Breast epithelium (tissue), 4 donors: ENCODE measurements at places on chromosomes 3 and 15.

DNA sequence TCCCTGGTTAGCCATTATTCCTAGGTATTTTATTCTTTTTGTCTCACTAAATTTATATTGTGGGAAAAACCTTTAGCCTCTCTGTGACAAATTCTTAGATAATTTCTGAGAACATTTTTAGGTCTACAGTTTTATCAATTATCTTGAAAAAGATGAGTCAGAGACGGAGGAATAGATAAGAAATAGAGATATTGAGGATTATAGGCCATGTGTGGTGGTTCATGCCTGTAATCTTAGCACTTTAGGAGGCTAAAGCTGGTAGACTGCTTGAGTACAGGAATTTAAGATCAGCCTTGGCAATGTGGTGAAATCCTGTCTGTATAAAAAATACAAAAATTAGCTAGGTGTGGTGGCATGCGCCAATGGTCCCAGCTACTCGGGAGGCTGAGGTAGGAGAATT, 960.2 kb downstream of the SQOR start:
- no peak for DNase-seq
- no peak overlapping the region for H3K27ac ChIP-seq
- H3K4me3 ChIP-seq: no peak overlapping the region

GRCh38 chr15:41735046-41735445, 39.2 kb upstream of the MAPKBP1 start:
- no peak overlapping the region for H3K27ac ChIP-seq
- no peak overlapping the region for H3K4me3 ChIP-seq
- no peak for DNase-seq
- H3K36me3 ChIP-seq: peaks cover 7% of the 10 kb centered on the region
- H3K27me3 ChIP-seq: no peaks in the 10 kb centered on the region
- no peaks in the 10 kb centered on the region for H3K4me1 ChIP-seq

GRCh38 chr3:141949399-141949798, 73.0 kb downstream of the ATP1B3 start:
- H3K36me3 ChIP-seq: no peaks in the 10 kb centered on the region
- no peaks in the 10 kb centered on the region for H3K4me1 ChIP-seq
- no peak overlapping the region for H3K27ac ChIP-seq
- no peak overlapping the region for H3K4me3 ChIP-seq
- H3K27me3 ChIP-seq: no peaks in the 10 kb centered on the region

GRCh38 chr3:134918441-134918840, 123.4 kb downstream of the EPHB1 start:
- DNase-seq: no peak
- H3K27ac ChIP-seq: no peak overlapping the region
- H3K4me1 ChIP-seq: no peaks in the 10 kb centered on the region
- H3K36me3 ChIP-seq: no peaks in the 10 kb centered on the region
- H3K27me3 ChIP-seq: no peaks in the 10 kb centered on the region

DNA sequence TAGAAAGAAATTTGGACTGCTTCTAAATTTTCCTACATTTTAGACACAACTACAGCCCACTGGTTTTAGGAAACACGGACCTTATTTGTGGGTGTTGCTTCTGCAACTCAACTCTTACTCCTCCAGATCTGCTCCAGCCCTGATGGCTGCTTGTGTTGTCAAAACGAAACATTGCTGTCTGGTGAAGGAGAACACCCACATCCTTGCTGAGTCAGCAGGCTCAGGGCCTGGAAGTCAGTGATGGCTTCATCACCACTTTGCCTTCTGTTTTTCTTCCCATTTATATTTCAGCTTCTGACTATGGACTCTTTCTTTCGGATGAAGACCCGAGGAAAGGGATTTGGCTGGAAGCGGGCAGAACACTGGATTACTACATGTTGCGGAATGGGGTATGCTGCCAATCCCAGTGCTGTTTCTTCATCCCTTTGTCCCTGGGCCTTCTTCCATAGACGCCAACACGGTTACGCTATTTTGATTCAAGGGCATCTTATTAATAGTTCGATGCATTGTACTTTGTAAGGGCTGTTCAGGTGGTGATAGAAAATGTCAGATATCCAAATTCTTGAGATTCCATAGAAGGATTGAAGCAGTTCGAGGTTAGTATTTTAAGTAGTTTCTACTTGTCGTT, 392.6 kb upstream of the TPM1 start:
- no peak overlapping the region for H3K27ac ChIP-seq
- no peak for DNase-seq
- H3K27me3 ChIP-seq: no peaks in the 10 kb centered on the region
- no peaks in the 10 kb centered on the region for H3K4me1 ChIP-seq

- no peaks in the 10 kb centered on the region for H3K36me3 ChIP-seq
- H3K4me3 ChIP-seq: peak within 1 kb of the TSS; percentile 91
- H3K27me3 ChIP-seq: no peaks in the 10 kb centered on the region
- H3K4me1 ChIP-seq: peaks cover 16% of the 10 kb centered on the region
- H3K27ac ChIP-seq: peak within 1 kb of the TSS; percentile 93
- peak; percentile 63 for DNase-seq
Observed at GRCh38 chr15:75647370-75648155, at the start of gene SNX33. TSS of gene SNX33 (plus strand) at chr15:75647912. CDS start at chr15:75649103, 1,191 bp downstream.

DNA sequence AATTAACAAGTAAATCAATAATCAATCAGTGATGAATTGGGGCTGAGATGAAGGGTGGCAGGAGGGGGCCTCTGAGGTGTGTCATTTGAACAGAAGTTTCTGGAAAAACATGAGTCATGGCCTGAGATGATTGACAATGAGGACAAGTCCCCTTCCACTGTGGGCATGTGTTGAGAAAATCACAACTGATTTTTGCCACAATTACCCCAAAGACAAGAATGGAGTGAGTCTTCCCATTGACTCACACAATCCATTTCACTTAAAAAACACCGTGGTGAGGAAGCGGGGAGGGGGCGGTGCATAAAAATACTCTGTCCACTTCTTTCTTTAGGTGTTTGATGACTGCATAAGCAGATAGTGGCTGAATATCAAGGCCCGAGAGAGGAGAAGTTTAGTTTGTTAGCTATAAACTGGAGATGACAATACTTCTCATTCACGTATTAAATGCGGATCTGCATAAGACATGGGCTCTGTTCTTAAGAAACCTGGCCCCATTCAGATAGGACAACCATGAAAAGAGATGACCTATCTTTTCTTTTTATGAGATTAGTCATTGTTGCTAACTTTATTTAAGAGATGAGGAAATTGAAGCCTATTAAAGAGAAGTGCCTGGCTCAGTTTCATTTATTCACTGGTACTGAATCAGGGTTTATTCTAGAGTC, 34.7 kb downstream of the SHC4 start:
- H3K36me3 ChIP-seq: no peaks in the 10 kb centered on the region
- no peaks in the 10 kb centered on the region for H3K4me1 ChIP-seq
- no peak overlapping the region for H3K4me3 ChIP-seq

DNA sequence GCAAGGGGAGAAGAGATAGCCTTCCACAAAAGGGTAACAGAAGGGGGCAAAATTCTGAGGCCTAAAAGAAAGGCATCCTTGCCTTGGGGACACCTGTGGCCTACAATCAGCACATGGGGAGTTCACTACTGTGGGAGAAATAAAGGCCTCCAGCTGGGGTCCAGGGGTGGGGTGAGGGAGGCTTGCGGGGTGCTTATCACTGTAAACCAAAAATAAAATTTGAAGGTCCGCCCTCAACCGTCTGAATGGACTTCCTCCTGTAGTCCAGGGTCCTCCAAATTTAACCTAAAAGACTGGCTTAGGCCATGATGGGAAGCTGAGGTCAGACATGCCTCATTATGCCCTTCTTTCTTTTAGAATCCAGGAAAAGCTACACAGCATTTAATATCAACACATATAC, 2.1 kb upstream of the POLR2M start:
- H3K4me1 ChIP-seq: no peaks in the 10 kb centered on the region
- no peaks in the 10 kb centered on the region for H3K27me3 ChIP-seq
- DNase-seq: no peak
- no peak overlapping the region for H3K4me3 ChIP-seq
- no peak overlapping the region for H3K27ac ChIP-seq

GRCh38 chr15:64681424-64682024, 93.9 kb downstream of the RBPMS2 start:
- no peaks in the 10 kb centered on the region for H3K27me3 ChIP-seq
- no peak for DNase-seq
- H3K27ac ChIP-seq: peak overlapping the region; percentile 2
- no peaks in the 10 kb centered on the region for H3K36me3 ChIP-seq

GRCh38 chr3:46078712-46079400, 51.6 kb upstream of the XCR1 start:
- H3K27ac ChIP-seq: no peak overlapping the region
- H3K36me3 ChIP-seq: no peaks in the 10 kb centered on the region
- H3K4me3 ChIP-seq: peak overlapping the region; percentile 7

- DNase-seq: no peak
- no peaks in the 10 kb centered on the region for H3K4me1 ChIP-seq
- no peak overlapping the region for H3K4me3 ChIP-seq
Observed at GRCh38 chr3:46261926-46262594, 19.8 kb downstream of the CCR3 start.

DNA sequence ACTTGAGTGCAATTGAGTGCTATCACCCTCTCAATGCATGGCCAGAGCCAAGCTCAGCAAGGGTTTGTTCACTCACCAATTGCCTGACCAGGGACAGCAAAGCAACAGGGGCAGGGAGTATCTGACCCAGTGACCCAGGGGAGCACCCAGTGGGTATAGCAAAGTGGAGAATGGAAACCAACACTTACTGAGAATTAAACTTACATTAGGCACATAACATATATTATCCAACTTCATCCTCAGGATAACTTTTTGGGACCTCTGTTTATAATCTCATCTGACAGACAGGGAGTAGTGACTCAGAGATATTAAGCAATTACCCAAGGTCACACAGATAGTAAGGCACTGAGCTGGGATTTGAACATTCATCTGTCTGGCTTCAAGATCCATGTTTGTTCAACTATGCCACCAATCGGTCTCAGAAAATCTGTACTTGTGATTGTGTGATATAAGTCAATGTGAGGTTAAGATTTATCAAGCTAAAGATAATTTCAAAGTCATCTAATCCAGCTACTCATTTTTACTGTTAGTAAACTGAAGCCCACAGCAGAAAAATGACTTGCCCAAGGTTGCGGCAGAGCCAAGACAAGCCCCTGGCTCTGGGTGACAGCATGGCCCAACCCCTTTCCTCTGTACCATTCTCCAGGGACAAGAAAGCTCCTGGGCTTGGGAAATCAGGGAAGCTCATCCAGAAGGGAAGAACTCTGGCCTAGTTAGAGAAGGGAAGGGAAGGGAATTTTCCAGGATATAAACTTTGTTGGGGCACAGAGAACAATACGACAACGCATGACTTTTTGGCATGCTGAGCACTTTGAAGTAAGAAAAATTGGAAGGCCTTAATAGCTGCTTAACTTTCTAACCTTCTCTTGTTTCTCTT, 138.0 kb upstream of the SMAD3 start:
- H3K4me3 ChIP-seq: no peak overlapping the region
- H3K27ac ChIP-seq: peak overlapping the region; percentile 1
- H3K36me3 ChIP-seq: no peaks in the 10 kb centered on the region
- no peaks in the 10 kb centered on the region for H3K27me3 ChIP-seq

GRCh38 chr3:26368312-26368711, 254.3 kb upstream of the LRRC3B start:
- no peaks in the 10 kb centered on the region for H3K36me3 ChIP-seq
- no peaks in the 10 kb centered on the region for H3K4me1 ChIP-seq

DNA sequence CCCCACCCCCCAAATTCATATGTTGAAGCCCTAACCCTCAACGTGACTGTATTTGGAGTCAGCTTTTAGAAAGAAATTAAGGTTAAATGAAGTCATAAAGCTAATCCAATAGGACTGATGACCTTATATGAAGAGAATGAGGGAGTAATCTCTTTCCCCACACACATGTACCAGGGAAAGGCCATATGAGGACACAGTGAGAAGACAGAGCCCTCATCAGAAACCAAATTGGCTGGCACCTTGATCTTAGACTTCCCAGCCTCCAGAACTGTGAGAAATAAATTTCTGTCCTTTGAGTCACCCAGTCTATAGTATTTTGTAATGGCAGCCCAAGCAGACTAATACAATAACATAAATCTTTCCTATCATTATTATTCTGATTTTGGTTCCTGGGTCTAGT, 194.7 kb upstream of the NANOGP8 start:
- H3K36me3 ChIP-seq: no peaks in the 10 kb centered on the region
- no peak for DNase-seq
- no peaks in the 10 kb centered on the region for H3K4me1 ChIP-seq
- H3K27me3 ChIP-seq: no peaks in the 10 kb centered on the region

DNA sequence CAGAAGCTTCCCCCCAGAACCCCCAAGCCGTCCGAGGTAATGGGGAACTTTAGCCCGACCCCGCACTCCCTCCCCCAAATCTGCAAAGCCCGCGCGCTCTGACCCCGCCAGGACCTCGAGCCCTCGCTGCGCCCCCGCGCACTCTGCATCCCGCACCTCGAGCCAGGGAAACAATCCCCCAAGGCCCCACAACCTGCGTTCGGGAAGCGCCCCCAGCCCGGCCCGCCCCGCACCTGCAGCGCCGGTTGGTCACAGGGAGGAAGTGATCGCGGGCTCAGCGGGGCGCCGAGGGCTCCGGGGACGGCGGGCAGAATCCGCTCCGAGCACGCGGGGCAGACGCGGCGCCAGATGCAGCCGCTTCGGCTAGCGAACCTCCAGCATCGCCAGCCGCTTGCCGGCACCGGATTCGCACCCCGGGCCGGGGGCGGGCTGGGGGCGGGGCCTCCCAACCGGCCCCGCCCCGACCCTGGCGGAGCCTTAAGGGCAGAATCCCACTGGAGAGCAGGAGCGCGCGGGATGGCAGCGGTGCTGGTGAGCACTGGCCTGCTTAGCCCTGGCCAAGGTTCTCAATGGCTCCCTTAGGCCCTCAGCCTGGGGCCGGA, at the start of gene CAMKV:
CAMKV (minus strand) TSS at position 382 of the 602 bp plus-strand sequence. CDS start 7,518 bp downstream, outside the sequence.
- DNase-seq: no peak
- H3K27me3 ChIP-seq: peaks cover 22% of the 10 kb centered on the region
- no peak within 1 kb of the TSS for H3K27ac ChIP-seq
- no peaks in the 10 kb centered on the region for H3K36me3 ChIP-seq
- peaks cover 6% of the 10 kb centered on the region for H3K4me1 ChIP-seq

DNA sequence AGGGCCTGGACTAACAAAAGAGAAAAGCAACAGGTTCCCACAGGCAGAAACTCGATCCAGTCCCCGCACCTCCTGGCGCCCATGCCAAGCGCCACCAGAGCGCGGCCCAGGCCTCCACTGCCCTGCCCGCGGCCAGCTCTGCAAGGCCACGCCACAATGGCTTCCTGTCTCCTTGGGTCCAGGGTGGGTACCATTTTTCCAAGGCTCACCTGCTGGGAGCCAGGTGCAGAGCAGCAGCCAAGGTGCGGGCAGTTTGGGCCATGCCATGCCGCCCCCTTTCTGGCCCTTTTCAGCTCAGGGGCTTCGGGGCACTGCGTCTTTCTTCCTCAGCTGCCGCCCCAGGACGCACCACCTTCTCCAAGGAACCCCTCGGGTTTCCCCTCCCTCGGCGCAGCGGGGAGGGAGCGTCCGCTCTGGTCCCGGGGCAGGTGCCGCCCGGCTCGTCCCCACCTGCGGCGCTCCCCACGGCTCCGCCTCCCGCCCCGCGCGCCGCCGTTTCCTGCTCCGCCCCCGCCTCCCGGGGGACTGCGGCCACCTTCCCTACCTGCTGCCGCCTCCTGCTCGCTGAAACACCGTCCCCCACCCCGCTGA, at the start of gene ILDR1:
ILDR1 (minus strand) TSS at position 437 of the 591 bp plus-strand sequence; CDS start at position 267, 170 bp downstream.
- no peaks in the 10 kb centered on the region for H3K27me3 ChIP-seq
- no peaks in the 10 kb centered on the region for H3K36me3 ChIP-seq
- peak; percentile 56 for DNase-seq
- no peaks in the 10 kb centered on the region for H3K4me1 ChIP-seq
- H3K4me3 ChIP-seq: peak within 1 kb of the TSS; percentile 63
